ENCODE measurements at places on chromosomes 16 and 17.
A peak's percentile ranks its signal among the peaks of the same experiment; 100 is the strongest.

GRCh38 chr17:73718912-73719311 is 74.7 kb upstream of the SDK2 start:
- DNase-seq: no peak

- DNase-seq: no peak
These were observed 15.8 kb upstream of the NDUFAB1 start for GRCh38 chr16:23611936-23612335.

GRCh38 chr17:38428112-38428642 is at the start of gene ARHGAP23:
ARHGAP23 (plus strand) TSS chr17:38428464; CDS start chr17:38428486, 22 bp downstream.
- peak; percentile 22 for DNase-seq

DNA sequence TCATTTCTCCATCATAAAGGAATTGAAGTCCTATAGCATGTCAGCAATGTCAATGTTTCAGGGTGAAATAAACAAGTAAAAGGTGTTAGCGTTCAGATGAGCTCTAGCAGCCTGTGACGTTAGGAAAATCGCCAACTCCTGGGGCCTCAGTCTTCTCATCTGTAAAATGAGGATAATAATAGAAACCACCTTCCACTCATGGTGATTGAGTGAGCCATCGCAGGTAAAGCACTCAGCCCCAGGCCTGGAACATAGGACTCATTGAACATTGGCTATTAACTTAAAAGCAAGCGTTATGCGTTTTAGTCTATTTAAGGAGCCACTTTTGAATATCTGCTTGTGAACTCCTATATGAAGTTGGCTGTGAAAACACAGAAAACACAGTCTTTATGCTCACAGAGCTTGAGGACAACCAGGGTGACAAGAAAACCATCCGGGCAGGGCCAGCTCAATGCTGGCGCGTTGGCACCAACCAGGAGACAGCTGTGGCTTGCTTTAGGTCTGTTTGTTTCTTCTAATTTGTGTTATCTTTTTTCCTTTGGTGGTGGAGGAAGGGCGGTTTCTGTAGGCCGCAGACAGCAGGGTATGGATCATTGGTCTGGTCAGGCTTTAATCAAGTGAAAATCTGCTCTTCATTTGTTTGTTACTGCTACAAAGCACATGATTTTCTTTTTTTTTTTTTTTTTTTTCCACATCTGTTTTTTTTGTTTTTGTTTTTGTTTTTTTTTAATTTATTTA is 35.7 kb upstream of the MED9 start:
- DNase-seq: no peak

DNA sequence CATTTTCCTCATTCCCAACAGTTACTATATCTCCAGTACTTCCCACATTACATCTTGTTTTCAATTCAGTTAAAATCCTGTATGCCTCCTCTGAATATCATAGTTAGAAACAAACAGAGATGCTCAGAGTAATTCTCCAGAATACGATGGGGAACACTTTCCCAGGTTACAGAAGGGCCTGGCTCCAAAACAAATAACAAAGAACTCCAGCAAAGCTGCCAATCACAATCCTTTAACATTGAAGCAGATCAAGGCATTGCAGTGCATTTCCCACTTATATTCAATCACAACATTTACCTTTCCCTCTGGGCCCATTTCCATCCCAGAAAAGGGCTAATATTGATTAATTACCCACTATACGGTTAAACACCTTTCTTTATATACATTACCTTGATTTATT is 29.4 kb upstream of the PMFBP1 start:
- DNase-seq: no peak

DNA sequence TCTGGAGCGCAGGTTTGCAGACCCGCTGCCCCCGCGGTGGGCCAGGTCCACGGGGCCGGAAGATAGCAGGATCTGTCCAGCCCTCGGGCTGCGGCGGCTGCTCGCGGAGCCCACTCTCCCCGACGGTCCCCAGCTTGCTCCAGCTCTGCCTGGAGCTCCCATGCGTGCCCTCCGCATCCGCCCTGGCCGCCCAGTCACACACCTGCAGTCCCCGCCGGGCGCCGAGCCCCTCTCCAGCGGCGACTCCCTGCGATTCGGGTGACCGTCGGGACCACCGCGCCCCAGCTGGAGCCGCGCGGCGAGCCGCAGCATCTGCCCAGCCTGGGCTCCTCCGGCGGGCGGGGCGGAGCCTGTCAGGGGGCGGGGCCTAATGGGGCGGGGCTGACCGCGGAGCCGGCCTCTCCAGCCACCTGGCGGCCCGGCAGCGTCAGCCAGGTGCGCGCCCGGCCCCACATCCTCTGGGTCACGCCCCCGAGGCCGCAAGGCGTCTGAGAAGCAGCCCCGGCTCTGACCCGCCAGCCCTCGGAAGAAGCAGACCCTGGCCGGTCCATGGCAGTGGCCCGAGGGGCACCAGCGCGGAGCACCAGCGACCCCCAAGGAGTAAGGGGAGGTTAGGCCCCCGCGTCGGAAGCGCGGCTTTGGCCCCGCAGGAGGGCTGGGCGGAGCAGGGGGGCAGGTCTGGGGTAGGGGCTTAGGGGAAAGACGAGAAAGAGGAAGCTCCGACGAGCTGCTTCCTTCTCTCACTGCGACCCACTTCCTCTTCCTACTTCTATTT is at the start of gene PIK3R5:
PIK3R5 (minus strand) TSS at position 314 of the 775 bp plus-strand sequence. CDS start 54,213 bp downstream, outside the sequence.
- DNase-seq: peak; percentile 74

- DNase-seq: no peak
These were observed 30.0 kb downstream of the FOXL1 start for GRCh38 chr16:86608301-86608747.

GRCh38 chr17:73411313-73411747 is 99.5 kb upstream of the CDC42EP4 start:
- DNase-seq: no peak

- DNase-seq: no peak
These were observed 484 bp downstream of the FZD2 start for GRCh38 chr17:44557651-44558285.

- no peak for DNase-seq
These were observed at the start of gene KATNB1 for GRCh38 chr16:57735755-57736418. KATNB1 (plus strand) TSS chr16:57735770; CDS start chr16:57737244, 1,474 bp downstream.

GRCh38 chr16:82655072-82655714 is 28.4 kb downstream of the CDH13 start:
- DNase-seq: peak; percentile 58

DNA sequence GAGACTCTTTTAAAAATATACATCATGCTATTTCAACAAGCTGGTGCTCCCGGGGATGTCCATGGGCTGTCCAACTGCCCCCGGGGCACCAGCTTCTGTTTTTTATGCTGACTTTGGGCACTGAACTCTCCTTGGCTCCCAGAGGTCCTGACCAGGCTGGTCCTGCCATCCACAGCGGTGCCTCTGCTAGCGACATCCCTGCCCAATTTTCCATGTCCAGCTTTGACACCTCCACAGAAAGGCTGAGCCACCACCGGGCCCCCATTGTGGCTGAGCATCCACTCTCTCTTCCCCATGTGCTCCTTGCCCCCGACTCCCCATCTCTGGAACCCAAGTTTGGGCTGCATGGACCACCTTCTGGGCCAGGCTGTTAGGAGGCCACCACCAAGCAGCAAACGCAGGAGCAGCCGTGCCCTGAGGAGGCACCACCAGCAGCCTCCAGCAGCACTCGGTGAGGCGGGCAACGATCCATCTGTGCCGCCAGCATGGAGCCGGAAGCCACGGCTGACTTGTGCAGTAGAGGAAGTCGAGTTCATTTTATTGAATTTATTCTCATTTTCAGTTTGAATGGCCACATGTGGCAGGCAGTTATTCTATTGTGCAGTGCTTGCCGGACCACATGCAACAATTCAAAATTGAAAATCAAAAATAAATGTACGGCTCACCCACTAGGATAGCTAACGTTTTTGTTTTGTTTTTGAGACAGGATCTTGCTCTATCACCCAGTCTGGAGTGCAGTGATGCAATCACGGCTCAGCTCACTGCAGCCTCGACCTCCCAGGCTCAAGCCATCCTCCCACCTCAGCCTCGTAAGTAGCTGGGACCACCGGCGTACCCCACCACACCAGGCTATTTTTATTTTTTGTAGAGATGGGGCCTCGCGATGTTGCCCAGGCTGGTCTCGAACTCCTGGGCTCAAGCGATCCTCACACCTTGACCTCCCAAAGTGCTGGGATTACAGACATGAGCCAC is 2.8 kb upstream of the MEAK7 start:
- DNase-seq: no peak

GRCh38 chr16:65083164-65083857 is 38.6 kb downstream of the CDH11 start:
- DNase-seq: no peak

GRCh38 chr17:30226878-30227277 is 8.6 kb downstream of the SLC6A4 start:
- DNase-seq: no peak

- no peak for DNase-seq
These were observed 62.3 kb downstream of the NFATC3 start for GRCh38 chr16:68147444-68147843.

- DNase-seq: peak; percentile 5
These were observed 66.0 kb upstream of the ZNF423 start for GRCh38 chr16:49921791-49922456.

DNA sequence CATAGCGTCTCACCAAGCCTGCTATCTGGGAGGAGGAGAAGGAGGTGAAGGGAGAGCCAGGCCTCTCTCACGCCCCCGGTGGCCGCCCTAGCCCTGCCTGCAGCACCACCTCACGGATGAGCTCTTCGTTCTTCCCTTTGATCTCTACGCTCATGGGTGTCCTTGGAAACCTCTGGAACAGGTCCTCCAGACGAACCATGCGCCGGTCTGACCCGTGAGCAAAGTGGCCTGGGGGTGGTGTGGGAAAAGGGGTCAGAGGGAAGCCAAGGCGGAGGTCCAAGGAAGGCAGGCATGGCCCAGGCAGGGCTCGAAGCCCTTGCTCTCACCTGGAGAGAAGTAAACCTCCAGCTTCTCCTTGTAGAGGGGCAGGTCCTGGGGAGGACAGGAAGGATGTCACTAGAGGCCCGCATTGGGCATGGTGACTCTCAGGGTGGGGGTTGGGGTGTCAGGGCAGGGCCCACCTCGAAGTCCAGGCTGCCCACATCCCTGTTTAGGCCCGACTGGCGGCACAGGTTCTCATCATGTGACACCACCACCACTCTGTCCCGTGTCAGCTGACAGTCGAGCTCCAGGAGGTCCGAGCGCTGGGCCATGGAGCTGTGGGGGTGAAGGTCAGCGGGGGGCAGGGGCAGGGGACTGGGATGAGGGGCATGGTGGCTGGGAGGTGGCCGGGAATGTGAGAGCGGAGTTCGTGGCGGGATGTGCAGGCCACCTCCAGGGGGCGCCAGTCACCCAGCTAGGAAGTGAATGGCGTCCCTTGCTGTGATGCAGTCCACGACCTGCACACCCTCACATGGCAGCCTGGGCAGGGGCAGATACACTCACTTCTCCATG is 923 bp downstream of the GDPD3 start:
- peak; percentile 49 for DNase-seq

DNA sequence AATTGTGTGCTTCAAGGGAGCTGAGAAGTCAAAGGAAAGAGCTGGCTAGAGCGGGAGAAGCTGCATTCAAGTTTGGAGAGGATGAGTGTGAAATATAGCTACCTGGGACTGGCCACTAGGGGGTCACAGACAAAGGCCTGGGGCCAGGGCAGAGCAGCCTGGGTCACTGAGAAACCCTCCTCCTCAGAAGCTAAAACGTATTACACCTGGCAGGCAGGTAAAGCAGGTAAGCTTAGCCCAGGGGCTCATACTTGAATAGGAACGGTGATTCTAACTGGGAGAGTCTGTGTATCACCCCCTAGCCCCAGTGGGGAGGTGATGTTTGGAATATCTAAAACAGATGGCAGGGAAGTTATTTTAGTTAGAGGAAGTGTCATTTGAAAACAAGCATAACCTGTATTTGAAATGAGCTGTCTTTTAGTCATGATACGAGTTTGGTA is 6.8 kb downstream of the KRT37 start:
- no peak for DNase-seq

DNA sequence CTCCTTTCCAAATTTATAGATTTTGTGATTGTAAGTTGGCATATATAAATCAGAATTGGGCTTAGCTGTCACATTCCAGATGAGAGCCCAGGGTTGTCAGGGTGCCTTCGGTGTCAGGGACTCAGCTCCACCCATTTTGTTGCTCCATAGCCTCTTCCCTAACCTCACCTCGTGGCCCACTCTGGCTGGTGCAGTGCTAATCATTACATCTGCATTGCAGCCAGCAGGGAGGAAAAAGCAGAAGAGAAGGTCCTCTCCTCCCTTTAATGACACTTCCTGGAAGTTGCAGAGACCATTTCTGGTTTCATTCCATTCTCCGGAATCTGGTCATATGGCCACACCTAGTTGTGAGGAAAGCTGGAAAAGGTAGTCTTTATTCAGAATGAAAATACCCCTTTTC is 113.3 kb downstream of the CCT6B start:
- DNase-seq: no peak

All from activated CD4-positive, alpha-beta T cell treated with anti-CD3 and anti-CD28 coated beads for 4 hours (primary cell).